ENCODE measurements at places on chromosomes 3 and 15. TPM values are rescaled to one million over a fixed set of nuclear protein-coding genes. Genes with fewer than 3 reads are reported as not detected.

PROK2 gene
- 0.74 TPM for total RNA-seq

ZBTB47 gene
- total RNA-seq = 47.9 TPM

PIGZ gene
- 9.8 TPM for total RNA-seq

FBXW12 gene
- not detected for total RNA-seq

- no peak overlapping the region for H3K4me3 ChIP-seq
- peaks cover 28% of the 10 kb centered on the region for H3K4me1 ChIP-seq
- no peaks in the 10 kb centered on the region for H3K36me3 ChIP-seq
These were observed 222.8 kb upstream of the TBL1XR1 start for GRCh38 chr3:177419904-177420601.

DNA sequence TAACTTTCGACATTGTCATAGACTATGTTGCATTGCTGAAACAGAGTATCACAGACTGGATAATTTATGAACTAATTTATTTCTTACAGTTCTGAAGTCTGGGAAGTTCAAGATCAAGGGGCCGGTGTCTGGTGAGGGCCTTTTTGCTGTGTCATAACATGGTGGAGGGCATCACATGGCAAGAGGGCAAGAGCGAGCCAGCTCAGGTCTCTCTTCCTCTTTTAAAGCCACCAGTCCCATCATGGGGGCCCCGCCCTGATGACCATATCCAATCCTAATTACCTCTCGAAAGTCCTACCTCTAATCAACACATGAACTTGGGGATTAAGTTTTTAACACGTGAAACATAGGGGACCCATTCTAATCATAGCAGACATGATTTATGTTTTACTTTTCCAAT is 33.5 kb upstream of the DCUN1D1 start:
- no peaks in the 10 kb centered on the region for H3K4me1 ChIP-seq
- no peaks in the 10 kb centered on the region for H3K27me3 ChIP-seq
- H3K27ac ChIP-seq = no peak overlapping the region
- H3K4me3 ChIP-seq = no peak overlapping the region
- H3K36me3 ChIP-seq = peaks cover 23% of the 10 kb centered on the region
- DNase-seq = no peak

DNA sequence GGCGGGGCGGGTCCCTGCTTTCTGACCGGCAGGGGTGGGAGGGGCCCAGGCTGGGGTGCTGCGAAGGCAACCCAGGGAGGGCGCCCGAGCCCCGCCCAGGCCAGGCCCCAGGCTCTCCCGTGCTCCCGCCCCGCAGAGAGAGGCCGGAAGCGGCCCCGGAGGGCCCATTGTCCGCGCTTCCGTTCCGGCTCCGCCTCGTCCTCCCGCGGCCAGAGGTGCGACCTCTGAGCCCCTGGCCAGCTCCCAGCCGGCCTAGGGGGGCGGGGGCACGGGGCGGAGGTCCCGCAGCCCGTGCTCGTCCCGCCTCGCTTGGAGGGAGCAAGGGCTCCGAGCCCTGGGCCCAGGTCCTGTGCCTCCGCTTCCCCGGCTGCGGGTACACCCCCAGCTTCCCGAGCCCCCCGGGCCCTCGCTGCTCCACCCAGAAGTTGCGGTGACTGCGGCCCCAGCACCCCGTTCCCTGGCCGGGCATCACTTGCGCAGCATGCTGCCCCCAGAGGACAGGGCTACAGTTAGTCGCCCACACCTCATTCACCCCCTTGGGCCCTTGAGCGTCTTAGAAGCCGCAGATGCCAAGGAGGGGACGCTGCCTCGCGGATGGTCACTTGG is 20.4 kb upstream of the PLXND1 start:
- H3K4me1 ChIP-seq = peaks cover 73% of the 10 kb centered on the region
- peak; percentile 90 for DNase-seq
- no peaks in the 10 kb centered on the region for H3K27me3 ChIP-seq
- peak overlapping the region; percentile 58 for H3K4me3 ChIP-seq
- H3K27ac ChIP-seq = peak overlapping the region; percentile 93

DNA sequence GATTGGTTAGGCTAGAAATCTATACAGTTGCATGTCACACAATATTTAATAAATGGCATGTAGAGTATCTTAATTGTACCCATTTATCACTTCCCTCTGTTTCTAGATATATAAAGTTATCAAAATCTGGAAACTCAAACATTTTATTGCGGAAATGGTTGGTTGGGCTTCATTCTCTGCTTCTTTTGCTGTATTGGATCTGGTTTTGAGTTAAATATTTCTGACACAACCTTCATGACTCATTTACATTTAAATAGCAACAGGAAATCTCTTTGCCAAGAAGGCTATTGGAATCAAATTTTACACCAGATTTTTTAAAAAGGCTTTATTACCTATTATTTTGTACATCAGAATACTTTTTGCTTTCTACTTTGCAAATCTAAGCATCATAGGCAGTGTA is 153.8 kb downstream of the EBLN2 start:
- H3K36me3 ChIP-seq = no peaks in the 10 kb centered on the region
- H3K4me3 ChIP-seq = no peak overlapping the region
- H3K27ac ChIP-seq = no peak overlapping the region

DNA sequence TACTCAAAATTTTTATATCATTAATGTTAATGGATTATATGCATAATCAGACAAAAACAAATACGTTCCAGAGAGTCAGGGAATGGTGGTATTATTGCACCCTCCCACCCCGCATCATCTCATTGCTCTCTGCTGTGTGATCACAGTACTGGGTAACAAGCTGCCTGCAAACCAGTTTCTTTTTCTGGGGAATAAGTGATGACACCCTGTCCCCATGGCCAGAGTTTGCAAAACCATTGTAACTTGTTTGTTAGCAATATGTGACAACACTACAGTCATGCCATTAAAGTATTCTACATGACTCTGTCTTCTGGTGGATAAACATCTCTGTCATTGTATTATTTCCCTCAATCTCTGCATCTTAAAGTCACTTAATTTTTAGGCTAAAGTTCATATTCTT is 39.5 kb downstream of the ZBTB38 start:
- H3K4me3 ChIP-seq = no peak overlapping the region
- peak overlapping the region; percentile 98 for H3K27ac ChIP-seq
- H3K4me1 ChIP-seq = peaks cover 90% of the 10 kb centered on the region
- DNase-seq = no peak

DNA sequence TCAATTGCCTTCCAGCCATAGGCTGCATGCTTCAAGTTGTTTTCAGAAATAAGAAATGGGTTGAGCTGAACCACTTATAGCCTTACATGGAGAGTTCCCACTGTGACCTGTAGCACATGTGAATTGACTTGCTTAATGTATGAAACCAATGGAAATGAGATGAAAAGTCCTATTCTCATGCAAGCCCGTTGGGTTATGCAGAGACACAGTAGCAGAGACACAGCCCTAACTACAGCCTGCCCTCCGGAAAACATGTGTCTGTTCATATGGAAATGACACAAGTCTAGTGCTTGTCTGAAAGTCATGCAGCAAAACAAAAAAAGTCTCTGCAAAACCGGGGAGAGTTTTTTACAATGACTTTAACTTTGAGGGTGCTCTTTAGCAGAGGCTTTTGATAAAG is 14.5 kb downstream of the HIGD2B start:
- H3K27me3 ChIP-seq = no peaks in the 10 kb centered on the region
- H3K27ac ChIP-seq = no peak overlapping the region
- H3K4me3 ChIP-seq = no peak overlapping the region
- DNase-seq = no peak
- no peaks in the 10 kb centered on the region for H3K36me3 ChIP-seq
- H3K4me1 ChIP-seq = no peaks in the 10 kb centered on the region

- no peak overlapping the region for H3K27ac ChIP-seq
- no peaks in the 10 kb centered on the region for H3K4me1 ChIP-seq
- DNase-seq = no peak
- H3K36me3 ChIP-seq = no peaks in the 10 kb centered on the region
These were observed 30.2 kb upstream of the LHFPL4 start for GRCh38 chr3:9583792-9584191.

DNA sequence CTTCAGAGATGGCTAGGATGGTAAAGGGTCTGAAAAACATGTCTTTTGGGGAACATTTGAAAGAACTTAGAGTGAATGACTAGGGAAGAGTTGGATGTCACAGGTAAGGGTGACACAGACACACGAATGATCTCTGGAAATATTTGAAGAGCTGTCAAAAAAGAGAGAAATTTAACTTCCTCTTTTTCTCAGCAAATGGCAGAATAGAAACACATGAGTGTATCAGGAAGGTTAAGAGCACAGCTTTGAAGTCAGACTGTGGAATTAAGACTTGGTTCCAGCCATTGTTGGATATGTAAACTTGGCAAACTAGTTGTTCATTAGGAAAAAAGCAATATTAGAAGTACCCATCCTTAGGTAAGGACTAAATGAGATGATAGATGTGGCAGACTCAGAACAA is 117.7 kb downstream of the IMPG2 start:
- no peaks in the 10 kb centered on the region for H3K27me3 ChIP-seq
- H3K4me3 ChIP-seq = no peak overlapping the region
- no peak for DNase-seq
- H3K4me1 ChIP-seq = peaks cover 5% of the 10 kb centered on the region
- H3K27ac ChIP-seq = no peak overlapping the region

DNA sequence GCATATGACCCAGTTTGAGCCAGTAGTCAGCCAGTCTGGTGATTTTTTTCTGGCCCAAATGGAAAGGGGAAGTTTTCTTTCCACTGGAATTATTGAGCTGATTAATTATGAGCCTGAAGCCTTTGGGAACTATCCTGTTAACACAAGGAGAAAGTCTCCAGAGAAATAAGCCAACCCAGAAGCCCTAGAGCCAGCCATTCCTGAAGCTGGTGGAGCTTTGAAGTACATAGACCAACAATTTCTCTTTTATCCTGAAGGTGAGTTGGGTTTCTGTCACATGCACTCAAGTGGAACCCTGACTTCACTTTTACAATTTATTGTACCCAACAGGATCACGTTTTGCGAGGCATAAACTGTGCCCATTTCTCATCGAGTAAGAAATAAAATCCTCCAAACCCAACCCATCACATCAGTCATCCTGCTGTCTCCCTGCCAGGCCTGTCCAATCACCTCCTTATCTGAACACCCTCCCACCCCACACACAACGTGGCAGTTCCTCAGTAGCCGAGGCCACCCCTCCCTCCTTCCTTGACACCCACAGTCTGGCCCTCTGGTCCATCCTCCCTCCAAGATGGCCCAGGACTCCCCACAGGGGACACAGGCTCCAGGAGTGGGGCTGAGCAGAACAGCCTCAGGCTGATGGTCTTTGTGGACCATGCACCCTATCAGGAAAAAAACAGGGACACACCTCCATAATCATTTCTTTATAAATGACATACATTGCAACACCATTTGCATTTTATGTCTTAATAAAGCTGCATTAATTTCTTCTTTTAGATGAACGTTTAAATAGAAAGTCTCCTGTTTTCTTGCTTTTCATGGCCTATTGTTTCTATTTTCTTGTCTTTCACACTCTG is 55.7 kb upstream of the GATA2 start:
- H3K36me3 ChIP-seq = no peaks in the 10 kb centered on the region
- peaks cover 10% of the 10 kb centered on the region for H3K4me1 ChIP-seq
- DNase-seq = no peak

Measured in vagina (tissue), 2 donors.